Suprapubic skin (tissue), 4 donors: ENCODE measurements at places on chromosomes 16 and 17. TPM values are rescaled to one million over a fixed set of nuclear protein-coding genes. Genes with fewer than 3 reads are reported as not detected.

DNA sequence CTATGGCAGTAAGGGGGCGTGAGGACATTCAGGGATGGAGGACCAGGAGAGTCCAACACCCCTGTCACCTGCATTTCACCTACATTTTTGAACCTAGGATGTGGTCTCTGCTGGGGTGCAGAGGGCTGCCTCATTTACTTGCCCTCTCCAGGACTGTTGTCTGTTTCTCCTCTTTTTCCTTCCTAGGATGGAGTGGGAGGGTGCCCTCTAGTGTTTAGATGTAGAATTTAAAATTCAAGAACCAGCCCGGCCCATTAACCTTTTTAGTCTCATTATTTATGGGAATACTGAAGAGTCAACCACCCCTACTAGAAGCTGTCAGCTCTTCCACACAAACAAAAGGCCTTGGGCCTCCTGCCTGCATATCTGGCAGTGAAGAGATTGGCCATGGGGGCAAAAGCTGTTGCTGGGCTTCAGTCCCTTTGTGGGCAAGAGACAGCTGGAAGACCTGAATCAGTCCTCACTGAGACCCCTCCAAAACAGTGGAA, 2.5 kb upstream of the STARD3 start:
- no peak overlapping the region for H3K4me3 ChIP-seq
- peaks cover 49% of the 10 kb centered on the region for H3K4me1 ChIP-seq
- no peak for DNase-seq
- no peak overlapping the region for H3K27ac ChIP-seq

GRCh38 chr17:50918933-50919296, 52.8 kb upstream of the TOB1 start:
- H3K27me3 ChIP-seq = no peaks in the 10 kb centered on the region
- H3K27ac ChIP-seq = peak overlapping the region; percentile 74
- peaks cover 57% of the 10 kb centered on the region for H3K4me1 ChIP-seq
- no peaks in the 10 kb centered on the region for H3K36me3 ChIP-seq
- H3K4me3 ChIP-seq = no peak overlapping the region

DNA sequence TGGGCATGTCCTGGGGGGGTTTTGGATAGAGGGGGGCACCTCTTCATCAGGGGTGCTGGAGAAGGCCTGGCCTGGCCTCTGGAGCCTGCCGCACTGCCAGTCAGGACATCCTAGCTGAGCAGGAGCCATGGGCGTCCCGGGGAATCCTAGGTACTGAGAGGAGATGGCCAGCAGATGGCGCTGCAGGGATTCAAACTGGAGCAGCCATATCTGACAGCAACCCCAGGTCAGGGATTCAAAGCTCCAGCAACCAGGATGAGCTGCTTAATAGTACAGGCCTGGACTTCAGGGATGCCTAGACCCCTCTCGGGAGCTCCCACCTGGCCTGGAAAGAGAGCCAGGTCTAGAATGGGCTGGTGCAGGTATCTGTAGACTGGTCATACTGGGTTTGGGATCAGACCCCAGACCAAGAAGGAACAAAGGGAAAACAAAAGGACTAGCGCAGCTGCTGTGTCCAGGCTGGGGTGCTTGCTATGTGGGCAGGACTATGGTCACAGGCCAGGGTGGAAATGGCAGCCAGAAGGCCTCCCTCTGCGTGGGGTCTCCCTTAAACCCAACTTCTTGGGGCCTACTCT, 306.9 kb upstream of the RBFOX1 start:
- peak; percentile 79 for DNase-seq
- H3K27me3 ChIP-seq = no peaks in the 10 kb centered on the region
- H3K27ac ChIP-seq = no peak overlapping the region
- no peak overlapping the region for H3K4me3 ChIP-seq
- H3K4me1 ChIP-seq = no peaks in the 10 kb centered on the region
- H3K36me3 ChIP-seq = no peaks in the 10 kb centered on the region

GRCh38 chr16:2798723-2799204, 494 bp downstream of the PRSS41 start:
- H3K27me3 ChIP-seq = peaks cover 21% of the 10 kb centered on the region
- DNase-seq = peak; percentile 54
- H3K4me3 ChIP-seq = no peak overlapping the region
- H3K27ac ChIP-seq = no peak overlapping the region
- peaks cover 3% of the 10 kb centered on the region for H3K4me1 ChIP-seq

GRCh38 chr17:82648742-82649331, 593 bp upstream of the WDR45B start:
- peak; percentile 84 for DNase-seq
- H3K27ac ChIP-seq = peak overlapping the region; percentile 45
- peak overlapping the region; percentile 89 for H3K4me3 ChIP-seq
- H3K4me1 ChIP-seq = peaks cover 30% of the 10 kb centered on the region

DNA sequence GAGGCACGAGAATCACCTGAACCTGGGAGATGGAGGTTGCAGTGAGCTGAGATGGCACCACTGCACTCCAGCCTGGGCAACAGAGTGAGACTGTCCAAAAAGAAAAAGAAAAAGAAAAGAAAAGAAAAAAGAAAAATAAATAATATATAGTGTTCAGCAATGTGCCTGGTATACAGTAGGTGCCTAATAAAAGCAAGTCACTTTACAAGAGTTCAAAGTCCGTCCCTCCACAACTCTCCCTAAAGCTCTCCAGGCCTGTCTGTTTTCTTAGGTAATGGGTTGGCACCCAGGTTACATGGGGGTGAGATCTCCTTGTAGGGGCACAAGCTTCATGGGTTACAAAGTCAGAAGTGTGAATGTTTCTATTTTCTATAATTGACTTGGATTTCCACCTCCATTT, 16.6 kb upstream of the ANKRD40CL start:
- no peaks in the 10 kb centered on the region for H3K27me3 ChIP-seq
- DNase-seq = no peak
- peak overlapping the region; percentile 82 for H3K27ac ChIP-seq
- H3K36me3 ChIP-seq = no peaks in the 10 kb centered on the region

DNA sequence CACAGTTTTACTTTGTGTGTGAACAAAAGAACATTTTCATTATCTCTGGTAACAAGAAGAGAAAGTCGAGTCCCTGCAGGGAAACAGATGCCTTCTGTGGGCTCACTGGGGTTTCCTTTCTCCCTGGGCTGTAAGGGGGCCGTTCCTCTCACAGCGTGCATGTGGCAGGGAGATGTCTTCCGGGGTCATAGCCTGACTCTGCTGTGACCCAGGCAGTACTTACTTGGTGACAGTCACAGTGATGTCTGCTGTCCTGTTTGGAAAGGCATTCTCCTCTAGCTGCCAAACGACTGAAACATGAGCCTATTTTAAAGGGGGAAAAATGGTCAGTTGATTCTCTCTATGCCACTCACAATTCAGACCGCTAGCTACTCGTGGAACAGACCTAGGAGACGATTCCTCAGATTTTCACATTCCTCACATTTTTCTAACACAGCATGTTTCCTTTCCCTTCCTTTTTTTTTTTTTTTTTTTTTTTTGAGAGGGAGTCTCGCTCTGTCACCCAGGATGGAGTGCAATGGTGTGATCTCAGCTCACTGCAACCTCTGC, 7.3 kb downstream of the HASPIN start:
- no peak overlapping the region for H3K4me3 ChIP-seq
- DNase-seq = no peak
- H3K4me1 ChIP-seq = no peaks in the 10 kb centered on the region
- H3K27me3 ChIP-seq = no peaks in the 10 kb centered on the region

- H3K36me3 ChIP-seq = peaks cover 32% of the 10 kb centered on the region
- no peaks in the 10 kb centered on the region for H3K27me3 ChIP-seq
- peak overlapping the region; percentile 96 for H3K4me3 ChIP-seq
- peaks cover 46% of the 10 kb centered on the region for H3K4me1 ChIP-seq
- peak; percentile 87 for DNase-seq
These were observed 1.3 kb downstream of the ZNF276 start for GRCh38 chr16:89722392-89723278.

GRCh38 chr16:4216596-4216995, 25.3 kb downstream of the SRL start:
- H3K36me3 ChIP-seq = no peaks in the 10 kb centered on the region
- peaks cover 28% of the 10 kb centered on the region for H3K4me1 ChIP-seq
- H3K27me3 ChIP-seq = no peaks in the 10 kb centered on the region
- H3K4me3 ChIP-seq = no peak overlapping the region

DNA sequence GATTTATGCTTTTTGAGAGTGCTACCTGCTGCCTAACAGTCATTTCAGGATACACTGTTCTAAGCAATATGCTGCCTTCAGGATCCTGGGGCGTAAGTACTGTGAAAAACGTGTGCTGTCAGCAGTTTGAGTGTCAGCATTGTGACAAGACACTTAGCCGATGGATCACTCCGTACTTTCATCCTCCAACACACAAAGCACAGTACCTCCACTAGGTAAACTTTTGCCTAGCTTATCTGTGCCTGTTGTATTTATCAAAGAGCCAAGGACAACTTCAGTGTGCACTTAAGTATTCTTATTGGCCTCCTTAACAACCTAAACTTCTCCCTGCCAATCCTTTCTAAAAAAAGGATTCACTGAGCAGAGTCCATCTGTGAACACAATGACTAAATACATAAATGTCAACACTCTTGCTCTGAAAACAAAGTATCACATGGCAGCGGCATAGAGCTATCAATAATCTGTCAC, 33.8 kb upstream of the PHLPP2 start:
- no peaks in the 10 kb centered on the region for H3K4me1 ChIP-seq
- DNase-seq = no peak
- peaks cover 94% of the 10 kb centered on the region for H3K36me3 ChIP-seq
- H3K4me3 ChIP-seq = no peak overlapping the region
- H3K27ac ChIP-seq = no peak overlapping the region
- no peaks in the 10 kb centered on the region for H3K27me3 ChIP-seq

GRCh38 chr16:57660715-57661463, 7.2 kb upstream of the ADGRG3 start:
- no peak overlapping the region for H3K4me3 ChIP-seq
- H3K36me3 ChIP-seq = peaks cover 89% of the 10 kb centered on the region
- no peak overlapping the region for H3K27ac ChIP-seq
- DNase-seq = no peak
- no peaks in the 10 kb centered on the region for H3K27me3 ChIP-seq
- no peaks in the 10 kb centered on the region for H3K4me1 ChIP-seq

DNA sequence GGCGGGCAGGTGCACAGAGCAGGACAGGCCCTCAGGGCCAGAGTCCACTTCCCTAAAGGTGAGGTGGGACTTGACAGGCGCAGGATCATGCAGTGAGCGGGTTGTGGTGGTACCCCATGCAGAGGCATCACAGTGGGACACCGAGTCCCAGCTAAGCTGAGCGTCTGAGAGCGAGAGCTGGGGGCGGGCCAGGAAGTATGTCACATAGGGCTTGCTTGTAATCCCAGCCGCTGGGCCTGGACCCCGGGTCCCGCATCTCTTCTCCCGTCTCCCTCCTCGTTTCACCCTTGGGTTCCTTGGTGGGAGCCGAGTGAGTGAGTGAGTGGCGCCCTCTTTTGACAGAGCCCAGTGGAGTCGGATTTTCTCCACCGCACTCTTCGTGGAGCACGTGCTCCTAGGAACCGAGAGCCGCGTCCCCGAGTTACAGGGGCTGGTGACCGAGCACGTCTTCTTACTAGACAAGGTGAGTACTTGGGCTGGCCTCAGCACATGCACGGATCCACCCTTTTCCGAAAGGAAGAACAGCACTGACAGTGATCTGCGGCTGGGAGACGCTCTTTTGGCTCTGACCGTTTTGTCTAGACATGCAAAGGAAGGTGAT, 50.8 kb upstream of the ENDOV start:
- peaks cover 91% of the 10 kb centered on the region for H3K36me3 ChIP-seq
- peak; percentile 68 for DNase-seq
- H3K4me3 ChIP-seq = no peak overlapping the region
- H3K27ac ChIP-seq = no peak overlapping the region
- H3K27me3 ChIP-seq = no peaks in the 10 kb centered on the region

DNA sequence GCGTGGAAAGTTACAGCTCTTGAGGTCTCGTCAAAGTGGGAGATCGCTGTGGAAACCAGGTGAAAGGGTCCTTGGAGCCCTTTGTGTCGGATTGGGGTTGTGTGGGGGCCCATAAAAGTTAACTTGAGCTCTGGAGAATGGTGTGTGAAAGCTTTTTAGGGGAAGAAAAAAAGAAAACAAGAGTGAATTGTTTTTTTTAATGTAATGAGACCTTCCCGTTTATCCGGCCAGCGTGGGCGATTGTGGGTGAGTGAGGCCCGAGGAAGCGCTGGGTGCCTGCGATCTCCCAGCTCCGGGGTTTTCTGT, 150.6 kb downstream of the MSI2 start:
- no peak for DNase-seq
- H3K27ac ChIP-seq = peak overlapping the region; percentile 50
- H3K27me3 ChIP-seq = no peaks in the 10 kb centered on the region

DNA sequence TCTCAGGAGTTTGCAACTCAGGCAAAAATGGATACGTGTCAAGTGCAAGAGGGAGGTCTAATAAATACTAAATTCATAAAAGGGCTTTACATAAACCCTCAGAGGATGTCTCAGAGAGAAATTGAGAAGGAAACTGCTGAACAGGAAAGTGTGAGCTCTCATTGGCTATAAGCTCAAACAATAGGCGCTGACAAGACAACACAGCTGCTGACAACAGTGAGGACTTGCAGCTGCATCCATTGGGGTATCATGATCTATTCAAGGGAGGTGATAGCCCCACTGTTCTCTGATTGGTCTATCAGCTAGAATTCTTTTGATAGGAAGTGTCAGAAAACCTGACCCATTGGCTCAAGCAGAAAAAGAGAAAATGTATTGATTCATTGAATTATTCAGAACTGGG, 187.2 kb downstream of the CBLN1 start:
- no peaks in the 10 kb centered on the region for H3K36me3 ChIP-seq
- H3K27me3 ChIP-seq = no peaks in the 10 kb centered on the region
- no peak overlapping the region for H3K4me3 ChIP-seq
- DNase-seq = no peak
- H3K4me1 ChIP-seq = no peaks in the 10 kb centered on the region
- no peak overlapping the region for H3K27ac ChIP-seq

DNA sequence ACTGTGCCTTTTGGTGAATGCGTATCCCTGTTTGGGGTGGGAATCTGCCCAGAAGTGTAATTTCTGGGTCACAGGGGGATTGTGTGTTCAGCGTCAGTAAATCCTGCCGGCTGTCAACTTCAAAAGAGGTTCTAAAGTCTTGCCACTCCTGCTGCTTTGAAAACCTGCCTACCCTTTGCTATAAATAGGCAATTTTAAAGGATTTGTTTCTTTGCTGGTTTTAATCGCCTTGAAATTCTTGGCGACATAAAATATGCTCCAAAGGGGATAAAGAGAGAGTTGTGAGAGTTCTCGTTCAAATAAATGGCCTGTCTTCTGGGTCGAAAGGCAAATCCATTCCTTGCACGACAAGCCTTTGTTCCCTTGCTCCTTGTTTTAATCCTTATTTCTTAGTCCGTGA, 143.4 kb downstream of the IRF8 start:
- peaks cover 56% of the 10 kb centered on the region for H3K27me3 ChIP-seq
- no peak for DNase-seq
- H3K36me3 ChIP-seq = no peaks in the 10 kb centered on the region
- H3K4me1 ChIP-seq = peaks cover 7% of the 10 kb centered on the region
- no peak overlapping the region for H3K4me3 ChIP-seq

The MEIOC gene
- total RNA-seq = not detected

The TPPP3 gene
- 112 TPM for total RNA-seq

The PRDM7 gene
- total RNA-seq = not detected

The HYDIN gene
- 0.40 TPM for total RNA-seq

The IL21R gene
- 0.21 TPM for total RNA-seq
